AG08395 (cell line): ENCODE measurements at places on chromosomes 1 and 21.

DNA sequence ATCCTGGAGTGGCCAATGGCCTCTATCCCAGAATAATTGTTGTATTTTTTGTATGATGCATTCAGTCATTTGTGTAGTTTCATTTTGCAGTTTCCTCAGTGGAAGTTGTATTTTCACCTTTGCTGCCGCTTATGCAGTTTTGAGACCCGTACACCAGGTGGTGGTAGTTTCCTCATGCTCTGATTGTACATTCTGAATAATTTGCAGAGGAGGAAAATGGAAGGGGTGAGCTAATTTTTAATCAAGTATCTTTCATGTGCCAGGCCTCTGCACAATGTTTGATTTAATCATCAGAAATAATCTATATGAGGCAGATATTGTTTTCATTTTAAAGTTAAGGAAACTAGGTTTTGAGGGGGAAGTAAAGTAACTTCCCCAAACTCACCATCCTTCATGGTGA lies 29.5 kb downstream of the HLX start:
- peak; percentile 29 for DNase-seq

DNA sequence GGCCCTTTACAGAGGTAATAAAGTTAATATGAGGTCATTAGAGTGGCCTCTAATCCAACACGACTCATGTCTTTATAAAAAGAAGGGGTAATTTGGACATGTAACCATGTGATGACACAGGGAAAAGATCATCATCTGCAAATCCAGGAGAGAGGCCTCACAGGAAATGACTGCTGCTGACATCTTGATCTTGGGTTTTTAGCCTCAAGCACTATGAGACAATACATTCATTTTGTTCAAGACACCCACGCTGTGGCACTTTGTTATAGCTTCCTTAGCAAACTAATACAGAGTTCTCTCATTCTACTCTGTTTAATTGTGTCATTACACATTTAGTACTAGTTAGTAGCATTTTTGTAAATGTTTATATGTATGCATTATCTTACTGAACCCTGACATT lies 64.0 kb upstream of the RUNX1 start:
- no peak for DNase-seq

- no peak for DNase-seq
Measured at GRCh38 chr1:214861615-214862014, 220.9 kb upstream of the KCNK2 start.

GRCh38 chr1:182207300-182207699 lies 145.8 kb upstream of the ZNF648 start:
- no peak for DNase-seq

GRCh38 chr1:48003741-48004531 lies 6.8 kb upstream of the TRABD2B start:
- no peak for DNase-seq

GRCh38 chr1:147504801-147505311 lies 36.4 kb upstream of the BCL9 start:
- peak; percentile 28 for DNase-seq
